ENCODE measurements at places on chromosomes 4 and X.

GRCh38 chr4:25347473-25347872 is 29.6 kb upstream of the ANAPC4 start:
- no peak for DNase-seq

DNA sequence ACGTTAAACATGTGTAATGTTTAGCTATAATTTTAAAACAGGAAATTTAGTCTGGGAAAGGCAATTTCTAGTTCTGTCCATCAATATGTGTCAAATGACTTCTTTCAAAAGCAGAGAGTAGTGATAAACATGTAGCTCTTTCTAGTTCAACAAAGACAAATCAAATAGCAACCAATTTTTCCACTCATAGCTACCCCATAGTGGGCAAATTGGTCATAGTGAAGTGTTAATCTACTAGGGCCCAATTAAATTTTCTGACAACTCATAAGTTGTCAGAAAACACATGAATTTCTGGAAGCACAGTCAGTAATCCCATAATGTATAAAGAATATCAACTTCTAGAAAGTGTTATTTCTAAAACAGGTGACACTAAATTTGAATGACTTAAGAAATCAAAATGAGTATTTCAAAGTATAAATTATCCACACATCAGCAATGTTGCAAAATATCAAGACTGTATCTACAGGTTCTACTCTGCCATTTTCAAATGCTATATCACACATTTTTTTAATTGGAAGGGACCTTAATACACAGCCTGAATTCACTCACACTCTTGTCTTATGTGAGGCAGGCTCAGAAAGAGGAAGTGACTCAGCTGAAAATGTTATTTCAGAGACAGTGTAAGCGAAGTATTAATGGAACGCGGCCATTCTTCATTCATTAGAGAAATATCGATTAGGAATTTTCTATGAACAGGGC is 7.7 kb downstream of the OCIAD2 start:
- no peak for DNase-seq

DNA sequence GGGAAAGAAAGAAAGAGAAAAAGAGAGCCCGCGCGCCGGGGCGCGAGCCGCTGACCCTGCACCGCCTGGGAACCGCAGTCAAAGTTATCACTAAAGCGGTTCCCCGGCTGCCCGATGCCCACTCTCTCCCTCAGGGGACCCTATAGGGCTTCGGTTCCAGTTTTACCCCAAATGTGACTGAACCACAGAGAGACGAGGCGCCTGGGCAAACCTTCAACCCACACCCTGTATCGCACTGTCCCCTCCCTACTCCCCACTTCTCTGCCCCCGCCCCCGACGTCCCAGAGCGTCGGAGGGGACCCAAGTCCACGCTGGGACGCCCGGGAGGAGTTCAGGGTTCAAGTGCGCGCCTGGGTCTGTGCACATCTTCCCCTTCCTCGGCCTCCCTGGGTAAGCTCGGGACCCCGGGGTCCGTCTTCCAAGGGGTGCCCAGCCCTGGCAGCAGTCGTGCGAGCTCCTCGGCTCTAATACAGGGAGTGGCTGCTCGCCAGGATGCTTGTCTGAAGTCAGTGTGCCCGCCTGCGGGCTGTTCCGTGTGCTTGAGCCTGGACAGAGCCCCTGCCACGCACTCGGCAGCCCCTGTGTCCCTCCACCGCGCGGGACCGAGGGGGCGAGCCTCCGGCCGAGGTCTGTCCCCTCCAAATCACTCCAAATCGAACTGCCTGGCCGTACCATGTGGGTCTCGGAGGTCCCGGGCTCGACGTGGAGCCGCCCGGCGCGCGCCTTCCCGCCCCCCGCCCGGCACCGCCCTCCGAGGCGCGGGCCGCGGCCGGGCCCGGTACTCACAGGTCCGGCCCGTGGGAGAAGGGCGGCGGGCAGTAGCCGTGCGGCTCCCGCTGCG is 960 bp downstream of the TRPC3 start:
- peak; percentile 63 for DNase-seq

DNA sequence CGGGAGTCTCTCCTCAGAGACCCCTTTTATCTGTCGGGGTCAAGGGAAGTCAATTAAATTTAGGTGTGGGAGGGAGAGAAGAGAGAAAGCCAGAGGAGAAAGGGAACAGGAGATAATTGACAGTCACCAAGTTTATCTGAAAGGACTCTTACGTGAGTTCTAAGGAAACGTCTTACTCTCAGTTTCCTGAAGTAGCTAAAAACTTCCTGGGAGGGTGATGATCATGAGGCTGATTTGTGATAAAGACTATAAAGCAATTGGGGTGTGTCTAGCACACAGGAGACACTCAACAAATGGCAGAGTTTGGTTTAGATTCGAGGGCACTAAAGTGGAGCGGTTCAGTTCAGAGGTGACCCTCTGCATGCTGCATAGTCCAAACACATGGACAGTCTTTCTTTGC is 254.1 kb downstream of the FBXW7 start:
- DNase-seq = no peak

DNA sequence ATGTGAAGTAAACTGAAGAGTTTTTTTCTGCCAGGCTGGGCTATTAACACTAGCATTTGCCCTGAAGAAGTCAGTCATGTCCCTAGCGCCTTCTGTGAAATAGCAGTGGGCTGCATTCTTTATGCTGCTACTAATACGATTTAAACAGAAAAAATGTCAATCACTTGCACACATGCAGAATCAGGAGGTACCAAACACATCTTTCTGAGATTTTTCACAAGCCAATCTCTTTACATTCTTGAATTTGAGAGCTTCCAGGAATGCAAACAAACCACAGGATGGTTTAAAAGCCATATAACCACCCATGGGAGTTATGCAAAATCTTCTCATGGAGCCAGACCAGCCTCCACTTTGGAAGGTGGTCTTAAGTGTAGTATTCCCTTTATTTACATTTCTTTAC is 220.1 kb downstream of the IQCM start:
- no peak for DNase-seq

DNA sequence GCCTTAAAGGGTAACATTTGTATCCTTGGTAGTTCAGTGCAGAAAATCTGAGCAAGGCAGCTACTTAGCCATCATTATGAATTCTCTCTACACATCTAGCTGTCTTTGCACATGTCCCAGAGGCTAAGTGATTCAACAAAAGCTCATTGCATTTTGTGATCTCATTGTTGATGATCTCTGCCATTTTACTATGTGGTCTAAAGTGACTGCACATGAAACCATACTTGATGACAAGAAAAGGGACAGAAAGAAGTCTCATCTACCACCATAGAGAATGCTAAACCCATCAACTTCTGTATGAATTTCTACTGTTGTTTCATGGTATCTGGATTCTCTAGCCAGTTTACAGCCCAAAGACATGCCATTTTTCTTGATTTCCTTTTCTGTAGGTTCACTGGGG is 5.9 kb upstream of the PGK1 start:
- no peak for DNase-seq

DNA sequence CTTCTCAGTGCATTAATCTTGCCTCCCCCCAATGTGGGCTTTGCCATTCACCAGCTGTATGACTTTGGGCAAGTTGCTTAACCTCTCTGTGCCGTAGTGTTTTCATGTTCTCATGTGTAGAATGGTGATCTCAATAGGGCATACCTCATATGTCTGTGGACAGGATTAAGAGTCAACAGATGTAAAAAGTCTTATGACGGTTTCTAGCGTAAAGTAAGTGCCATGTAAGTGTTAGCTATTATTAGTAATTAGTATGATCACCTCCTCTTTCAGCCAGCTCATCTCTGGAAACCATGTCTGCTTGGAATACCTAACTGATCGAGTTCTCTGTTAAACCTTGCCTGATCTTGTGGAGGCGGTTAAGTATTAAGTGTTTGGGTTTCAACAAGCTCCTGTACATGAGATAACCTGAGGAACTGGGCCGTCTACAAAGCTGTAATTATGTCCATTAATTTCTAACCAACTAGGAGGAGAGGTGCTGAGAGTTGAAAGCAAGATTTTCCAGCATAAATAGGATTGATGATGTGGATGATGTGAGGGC is 66.3 kb downstream of the TSC22D3 start:
- no peak for DNase-seq

GRCh38 chr4:186740822-186741221 is 17.2 kb upstream of the FAT1 start:
- no peak for DNase-seq

DNA sequence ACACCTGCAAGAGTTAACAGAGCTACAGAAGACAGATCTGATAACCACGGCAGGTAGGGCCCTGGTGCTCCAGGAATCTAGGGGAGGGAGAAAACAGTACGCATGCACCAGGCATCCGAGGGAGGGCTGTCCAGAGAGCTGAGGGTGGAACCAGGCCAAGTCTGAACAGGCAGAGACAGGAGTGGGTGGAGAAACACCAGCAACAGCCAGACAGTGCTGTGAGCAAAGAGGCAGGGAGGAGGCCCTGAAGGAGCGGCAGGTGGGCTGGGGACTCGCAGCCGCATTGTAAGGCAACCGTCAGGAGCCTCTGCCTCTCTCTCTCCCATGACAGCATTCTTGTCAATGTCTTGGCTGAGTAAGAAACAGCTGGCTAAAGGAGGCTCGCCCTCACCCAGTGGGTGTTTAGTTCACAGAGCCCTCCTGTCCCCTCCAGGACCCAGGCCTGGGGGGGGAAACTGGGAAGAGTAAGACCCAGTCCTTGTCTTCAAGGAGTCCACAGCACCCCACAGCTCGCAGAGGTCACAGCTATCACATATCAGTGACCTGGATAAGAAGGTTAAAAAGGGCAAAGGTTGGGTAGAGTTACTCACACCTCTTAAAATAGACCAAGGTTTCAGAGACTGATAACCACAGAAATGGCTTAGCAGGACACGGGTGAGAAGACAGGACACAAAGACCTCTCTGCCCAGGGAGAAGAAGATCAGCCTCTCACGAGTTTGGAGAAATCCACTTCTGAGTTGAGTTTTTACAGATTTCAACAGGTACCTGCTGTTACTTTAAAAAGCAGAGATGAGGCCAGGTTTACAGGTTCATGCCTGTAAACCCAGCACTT is 10.5 kb downstream of the ACSL1 start:
- DNase-seq = peak; percentile 77

GRCh38 chrX:74343343-74344279 is 39.6 kb downstream of the ZCCHC13 start:
- peak; percentile 73 for DNase-seq

DNA sequence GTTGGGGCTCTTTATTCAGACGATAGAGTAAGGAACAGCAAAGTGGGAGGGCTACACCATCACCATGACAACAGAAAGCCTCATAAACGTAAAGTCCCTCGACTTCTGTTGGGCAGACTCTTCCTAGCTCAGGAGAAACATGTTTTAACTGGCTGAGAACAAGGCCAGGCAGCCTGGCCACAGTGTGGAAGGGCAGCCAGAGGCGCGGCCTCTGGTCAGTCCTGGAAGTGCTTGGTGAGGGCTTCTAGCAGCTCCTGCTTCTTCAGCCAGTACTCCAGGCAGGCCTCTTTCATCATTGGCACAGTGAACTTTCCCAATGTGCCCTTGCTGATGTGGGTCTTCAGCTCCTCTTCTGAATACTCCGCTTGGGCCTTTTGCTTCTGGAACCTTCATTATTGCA is 690.9 kb downstream of the PCDH19 start:
- no peak for DNase-seq

- no peak for DNase-seq
Measured at GRCh38 chr4:1396806-1397455, 9.3 kb downstream of the NKX1-1 start.

- DNase-seq = no peak
Measured at GRCh38 chrX:13748486-13748885, 13.9 kb downstream of the OFD1 start.

GRCh38 chr4:102217775-102218355 is 127.4 kb downstream of the SLC39A8 start:
- DNase-seq = no peak

GRCh38 chr4:78363031-78363570 is 188.5 kb upstream of the ANXA3 start:
- DNase-seq = no peak

GRCh38 chr4:173185847-173186510 is 17.4 kb downstream of the GALNT7 start:
- no peak for DNase-seq

DNA sequence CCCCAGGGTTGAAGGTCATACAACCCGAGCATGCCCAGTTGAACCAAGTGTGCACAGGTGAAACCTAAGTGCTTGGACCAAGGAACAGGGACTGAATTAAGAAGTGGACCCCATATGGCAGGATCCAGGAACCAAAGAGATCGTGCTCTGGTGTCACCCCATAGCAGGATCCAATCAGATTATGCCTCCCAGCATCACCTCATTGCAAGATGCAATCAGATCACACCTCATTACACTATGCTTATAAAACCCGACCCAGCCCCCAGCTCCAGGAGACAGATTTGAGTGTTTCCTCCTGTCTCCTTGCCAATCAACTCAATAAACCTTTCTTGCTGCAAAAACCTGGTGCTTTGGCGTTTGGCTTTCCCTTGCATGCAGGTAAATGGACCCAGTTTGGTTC is 37.6 kb downstream of the EFHC2 start:
- DNase-seq = no peak

DNA sequence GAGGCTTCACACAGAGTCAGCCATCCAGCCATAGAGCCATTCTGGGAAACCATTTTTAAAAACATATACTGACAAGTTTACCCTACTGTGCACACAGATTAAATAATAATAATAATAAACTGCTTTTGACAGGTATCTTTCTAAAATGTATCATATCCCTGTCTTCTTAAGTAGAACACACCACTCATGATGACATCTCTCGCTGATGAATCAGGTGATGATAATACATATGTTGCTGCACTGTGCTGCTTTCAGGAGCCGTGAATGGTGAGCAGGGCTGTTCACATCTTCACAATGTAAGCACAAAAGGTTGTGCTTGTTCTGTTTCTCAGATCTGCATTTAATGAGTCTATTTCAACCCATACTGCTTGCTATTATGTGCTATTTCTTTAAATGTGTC is 3.5 kb downstream of the MTNR1A start:
- DNase-seq = no peak

GRCh38 chr4:33485111-33485510 is 2759.2 kb downstream of the ARAP2 start:
- no peak for DNase-seq

- no peak for DNase-seq
Measured at GRCh38 chr4:26081795-26082498, 167.9 kb downstream of the SMIM20 start.

DNA sequence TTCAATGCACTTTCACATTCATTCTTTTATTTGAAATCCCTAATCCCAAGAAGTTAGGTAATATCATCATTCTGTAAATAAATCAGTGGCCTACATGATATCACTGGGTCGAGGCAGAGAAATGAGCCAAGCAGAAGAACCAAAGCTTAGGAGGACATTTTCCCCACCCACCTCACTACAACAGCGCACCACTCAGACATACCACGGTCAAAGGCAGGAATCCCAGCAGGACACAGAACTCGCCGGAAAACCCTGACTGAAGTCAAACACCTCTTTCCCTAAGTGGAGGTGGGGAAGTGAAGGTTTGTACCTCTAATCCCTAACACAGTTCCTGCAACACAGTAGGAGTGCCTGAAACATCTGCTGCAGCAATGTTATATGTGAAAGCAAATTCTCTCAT is 21.5 kb downstream of the RELL1 start:
- DNase-seq = no peak

DNA sequence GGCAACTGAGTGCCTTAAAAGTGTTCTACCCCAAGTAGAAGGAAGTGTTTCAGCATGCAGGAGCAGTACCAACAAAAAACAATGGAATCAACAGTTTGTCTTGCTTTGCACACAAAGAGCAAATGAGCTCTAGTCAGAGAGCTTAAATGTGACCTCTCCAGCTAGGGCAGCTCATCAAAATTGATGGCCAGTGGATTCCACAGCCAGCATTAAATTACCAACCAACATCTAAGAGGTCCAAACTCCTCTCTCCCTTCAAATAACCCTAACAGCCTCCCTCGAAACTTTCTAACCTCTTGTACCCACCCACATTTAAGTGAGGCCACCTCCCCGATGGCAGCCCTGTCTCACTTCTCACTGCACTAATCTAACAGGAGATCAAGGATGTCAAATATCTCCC is 219.9 kb downstream of the CHIC2 start:
- no peak for DNase-seq
